Stimulated activated CD4-positive, alpha-beta T cell treated with anti-CD3 and anti-CD28 coated beads, Interleukin-1b, Interleukin-23, amount 100 ng/mL, for 24 hours (primary cell): ENCODE measurements at places on chromosomes 16 and 17.

DNA sequence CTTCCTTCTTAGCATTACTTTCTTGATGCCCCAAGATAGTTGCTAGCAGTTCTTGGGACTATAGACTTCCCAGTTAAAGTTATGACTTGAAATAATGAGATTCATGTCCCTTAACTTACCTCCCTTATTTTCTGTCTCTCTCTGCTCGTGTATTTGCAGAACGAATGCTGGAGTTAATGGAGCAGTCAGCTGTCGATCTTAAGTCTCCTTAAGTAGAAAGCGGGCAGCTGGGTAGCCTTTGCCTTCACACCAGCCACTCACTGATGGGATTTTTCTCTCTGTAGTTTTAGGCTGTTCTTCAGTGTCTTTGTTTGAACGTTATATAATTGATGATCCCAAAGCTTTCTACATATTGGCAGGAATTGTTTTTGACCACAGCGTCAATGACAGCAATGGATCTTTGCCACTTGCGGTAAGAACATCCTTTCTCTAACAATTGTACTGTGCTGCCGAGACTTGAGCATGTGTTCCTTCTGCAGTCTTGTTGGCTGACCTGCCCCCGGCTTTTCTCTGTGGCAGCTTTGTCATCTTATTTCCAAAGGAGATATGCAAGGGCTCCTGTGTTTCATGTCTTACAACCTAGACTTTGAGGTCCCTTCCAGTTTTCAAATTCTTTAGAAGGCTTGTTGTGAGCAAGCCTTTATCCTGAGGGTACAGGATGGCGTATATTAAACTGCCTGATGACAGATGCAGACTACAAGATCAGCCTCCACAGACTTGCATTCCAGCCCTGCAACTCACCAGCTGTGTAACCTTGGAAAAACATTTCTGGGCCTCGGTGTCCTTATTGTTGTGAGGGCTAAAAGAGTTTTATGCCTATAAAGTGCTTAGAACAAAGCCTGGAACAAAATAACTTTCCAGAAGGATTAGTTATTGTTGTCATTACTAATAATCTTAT is 25.1 kb upstream of the ABCA3 start:
- DNase-seq, result no peak

- DNase-seq, result no peak
Measured at GRCh38 chr16:13953501-13953900, 33.5 kb downstream of the ERCC4 start.

GRCh38 chr17:65629234-65629690 is 67.8 kb upstream of the AXIN2 start:
- DNase-seq, result no peak

DNA sequence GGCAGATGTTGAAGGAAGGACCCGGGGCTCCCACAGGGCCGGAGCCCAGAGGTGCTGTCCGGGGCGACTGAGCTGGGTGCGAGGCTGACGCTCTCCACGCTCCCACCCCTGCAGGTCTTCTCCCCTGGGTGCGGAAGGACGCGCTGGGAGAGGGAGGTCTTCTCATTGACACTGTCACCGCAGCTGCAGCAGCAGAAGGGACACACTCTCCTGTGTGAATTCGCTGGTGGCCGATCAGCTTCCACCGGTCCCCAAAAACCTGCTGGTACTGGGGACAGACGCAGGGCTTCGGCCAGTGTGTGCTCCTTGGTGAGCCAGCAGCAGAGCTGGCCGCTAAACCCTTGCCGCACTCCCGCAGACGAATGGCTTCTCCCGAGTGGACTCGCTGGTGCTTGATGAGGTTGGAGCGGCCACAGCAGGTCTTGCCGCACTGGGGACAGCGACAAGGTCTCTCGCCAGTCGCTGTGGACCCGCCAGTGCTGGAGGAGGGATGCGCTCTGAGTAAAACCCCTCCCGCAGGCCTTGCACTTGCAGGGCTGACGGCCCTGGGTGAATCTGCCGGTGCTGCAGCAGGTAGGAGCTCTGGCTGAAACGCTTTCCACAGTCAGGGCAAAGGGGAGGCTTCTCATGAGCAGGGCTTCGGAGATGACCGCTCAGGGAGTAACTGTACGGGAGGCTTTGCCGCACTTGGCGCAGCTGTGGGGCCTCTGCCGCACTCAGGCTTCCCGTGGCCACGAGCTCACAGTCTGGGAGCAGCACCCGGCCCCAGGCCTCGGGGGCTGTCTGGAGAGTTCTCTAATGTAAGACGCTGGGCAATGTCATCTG is 6.2 kb downstream of the ZNF843 start:
- no peak for DNase-seq

DNA sequence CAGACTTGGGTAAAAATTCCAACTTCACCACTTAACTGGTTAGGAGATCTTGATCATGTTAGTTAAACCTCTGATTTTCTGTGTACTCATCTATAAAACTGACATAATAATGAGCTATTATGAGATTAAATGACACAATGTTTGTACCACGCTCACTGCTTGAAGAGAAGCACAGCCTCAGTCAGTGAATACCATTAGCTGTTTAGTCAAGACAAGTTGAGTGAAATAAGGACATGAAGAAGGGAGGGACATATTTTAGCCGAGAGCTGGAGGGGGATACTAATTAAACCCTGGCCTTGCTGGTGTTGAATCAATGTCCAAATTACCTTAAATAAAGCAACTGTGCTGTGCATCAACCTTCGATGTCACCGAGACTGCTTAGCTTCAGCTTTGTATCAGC is 105.1 kb upstream of the TOX3 start:
- DNase-seq, result no peak

- DNase-seq, result no peak
Measured at GRCh38 chr16:69481901-69482341, 57.5 kb downstream of the CYB5B start.

- no peak for DNase-seq
Measured at GRCh38 chr17:66673668-66674276, 161.1 kb upstream of the CACNG5 start.

GRCh38 chr16:81275795-81276194 is 37.3 kb downstream of the BCO1 start:
- DNase-seq, result no peak

DNA sequence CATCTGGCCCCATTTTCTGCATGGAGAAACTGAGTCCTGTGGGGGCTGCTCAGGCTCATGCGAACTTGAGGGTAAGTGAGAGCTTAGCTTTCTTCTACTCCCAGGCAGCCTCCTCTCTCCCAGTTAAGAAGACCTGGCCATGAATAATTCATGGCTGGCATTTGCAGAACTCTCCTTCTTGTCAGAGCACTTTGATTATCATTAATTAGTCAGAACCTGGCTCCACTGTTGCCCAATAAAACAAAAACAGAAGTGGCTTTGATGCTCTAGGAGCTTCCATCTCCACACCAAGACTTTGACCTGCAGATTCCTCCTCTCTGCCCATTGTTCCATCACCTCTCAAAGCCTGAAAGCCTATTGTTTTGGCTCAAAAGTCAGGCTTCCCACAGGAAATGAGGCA is 45.5 kb upstream of the CDH3 start:
- DNase-seq, result no peak

DNA sequence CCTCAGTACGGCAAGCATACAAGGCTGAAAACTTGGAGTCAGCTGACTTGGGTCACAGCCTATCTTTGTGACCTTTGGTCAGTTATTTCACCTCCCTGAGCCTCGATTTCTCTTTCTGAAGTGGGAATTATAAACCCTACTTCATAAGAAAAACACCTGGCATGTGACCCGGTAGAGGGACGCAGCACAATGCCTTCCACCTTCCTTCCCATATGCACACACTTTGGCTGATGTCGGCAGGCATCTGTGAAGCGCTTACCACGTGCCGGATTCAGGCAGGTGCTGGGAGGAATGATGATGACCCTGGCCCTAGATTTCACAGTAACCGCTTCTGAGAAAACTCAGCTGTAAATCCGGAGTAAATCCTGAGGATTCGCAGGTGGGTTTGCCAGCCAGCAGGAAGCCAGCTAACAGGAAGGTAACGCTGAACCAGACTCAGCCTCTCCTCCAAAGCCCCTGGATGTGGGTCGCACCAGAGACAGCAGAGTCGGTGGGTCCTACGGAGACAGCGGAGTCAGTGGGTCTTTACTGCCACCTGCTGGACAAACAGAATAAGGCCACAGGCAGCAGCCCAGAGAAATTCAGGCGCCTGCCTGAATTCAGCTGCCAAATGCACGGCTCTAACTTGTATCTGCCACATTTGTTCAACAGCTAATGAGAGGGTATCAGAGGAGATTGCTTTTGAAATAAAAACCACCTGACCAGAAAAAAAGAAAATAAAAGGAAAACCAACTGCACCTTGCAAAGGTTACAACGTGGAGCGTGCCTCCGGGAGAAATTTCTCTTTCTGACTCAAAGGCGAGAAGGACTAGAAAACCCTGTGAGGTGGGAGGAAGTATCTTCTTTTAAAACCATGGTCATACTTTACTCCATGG is 16.6 kb downstream of the COPRS start:
- DNase-seq, result peak; percentile 43

DNA sequence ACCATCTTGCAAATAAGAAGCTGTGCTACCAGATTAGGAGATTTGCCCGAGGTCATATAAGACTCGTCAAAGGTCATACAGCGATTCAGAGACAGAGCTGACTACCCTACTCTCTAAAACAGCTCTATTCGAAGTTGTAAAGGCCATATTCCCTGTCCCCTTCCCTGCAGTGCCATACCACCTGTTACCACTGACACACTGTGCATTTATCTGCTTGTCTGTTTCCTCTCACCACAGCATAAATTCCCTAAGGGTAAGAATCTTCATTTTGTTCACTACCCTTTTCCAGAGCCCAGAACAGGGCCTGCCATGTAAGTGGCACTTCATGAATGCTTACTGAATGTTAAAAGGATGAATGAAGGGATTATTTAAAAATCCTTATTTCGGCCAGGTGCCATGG is 3.4 kb upstream of the KSR1 start:
- DNase-seq, result no peak

- DNase-seq, result no peak
Measured at GRCh38 chr17:79887451-79887991, 48.3 kb upstream of the CBX4 start.

- DNase-seq, result no peak
Measured at GRCh38 chr17:43416998-43417890, 18.5 kb downstream of the ARL4D start.

- DNase-seq, result no peak
Measured at GRCh38 chr16:88050952-88051660, 99.9 kb downstream of the BANP start.

- no peak for DNase-seq
Measured at GRCh38 chr17:5826384-5826783, 242.1 kb upstream of the NLRP1 start.

DNA sequence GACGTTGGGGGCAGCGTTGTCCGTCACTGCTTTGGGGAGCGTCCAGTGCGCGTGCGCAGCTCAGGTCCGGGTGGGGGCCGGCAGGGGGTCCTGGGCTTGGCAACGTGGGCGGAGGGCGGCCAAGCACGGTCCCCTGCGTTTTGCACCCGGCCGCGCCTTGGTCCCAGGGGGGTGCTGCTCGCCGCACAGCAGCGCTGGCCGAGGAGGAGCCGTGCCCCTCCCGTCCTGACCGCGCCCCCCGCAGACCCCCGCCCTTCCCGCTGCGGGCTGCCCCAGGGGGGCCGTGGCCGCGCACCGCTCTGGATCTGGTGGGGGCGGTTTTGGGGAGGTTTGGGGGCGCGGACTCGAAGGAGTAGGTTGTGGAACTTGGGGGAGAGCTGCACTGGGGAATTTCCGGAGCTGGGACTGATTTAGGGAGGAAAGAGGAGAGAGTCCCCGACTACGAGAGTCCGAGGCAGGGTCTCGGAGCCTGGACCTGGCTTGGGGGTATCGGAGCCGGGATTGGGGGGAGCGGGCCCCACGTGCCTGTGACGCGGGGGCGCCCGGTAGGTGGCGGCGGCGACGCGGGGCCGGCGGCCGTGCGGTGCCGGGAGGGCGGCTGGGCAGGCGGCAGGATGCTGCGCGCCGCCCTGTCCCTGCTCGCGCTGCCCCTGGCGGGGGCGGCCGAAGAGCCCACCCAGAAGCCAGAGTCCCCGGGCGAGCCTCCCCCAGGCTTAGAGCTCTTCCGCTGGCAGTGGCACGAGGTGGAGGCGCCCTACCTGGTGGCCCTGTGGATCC is at the start of gene SLC9A5:
Gene SLC9A5 (plus strand): TSS at position 579 of the 777 bp plus-strand sequence. CDS start 36 bp downstream, at position 615.
- no peak for DNase-seq

GRCh38 chr17:19753661-19754463 is 5.8 kb upstream of the ALDH3A1 start:
- DNase-seq, result no peak

DNA sequence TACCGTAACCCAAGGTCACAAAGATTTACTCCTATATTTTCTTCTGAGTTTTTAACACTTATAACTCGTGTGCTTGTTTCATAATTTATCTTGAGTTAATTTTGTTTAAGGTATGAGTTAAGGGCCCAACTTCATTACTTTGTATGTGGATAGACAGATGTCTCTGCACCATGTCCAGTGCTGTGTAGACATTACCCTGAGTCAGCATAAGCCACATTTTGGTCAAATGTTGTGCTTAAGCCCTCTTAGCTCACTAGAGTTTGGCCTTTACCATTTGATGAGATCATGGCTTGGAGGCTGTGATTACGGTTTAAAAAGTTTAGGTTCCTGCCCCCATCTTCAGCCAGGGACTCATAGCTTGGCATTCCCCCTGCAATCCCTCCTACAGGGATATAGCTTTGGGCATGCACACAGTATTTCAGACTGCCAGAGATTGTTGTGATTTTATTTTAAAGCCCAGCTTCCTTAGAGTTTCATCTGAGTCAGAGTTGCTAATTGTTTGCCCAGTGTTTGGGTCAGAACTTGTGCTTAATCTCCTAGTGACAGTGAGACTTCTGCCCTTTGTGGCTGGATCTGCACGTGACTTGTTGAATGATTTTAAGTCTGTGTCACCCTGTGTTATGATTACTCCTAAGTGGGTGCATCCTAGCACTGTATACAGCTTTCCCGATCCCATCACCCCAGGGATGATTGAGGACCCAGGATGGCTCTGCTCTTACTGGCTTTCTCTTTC is 393.1 kb downstream of the CNTNAP4 start:
- no peak for DNase-seq

DNA sequence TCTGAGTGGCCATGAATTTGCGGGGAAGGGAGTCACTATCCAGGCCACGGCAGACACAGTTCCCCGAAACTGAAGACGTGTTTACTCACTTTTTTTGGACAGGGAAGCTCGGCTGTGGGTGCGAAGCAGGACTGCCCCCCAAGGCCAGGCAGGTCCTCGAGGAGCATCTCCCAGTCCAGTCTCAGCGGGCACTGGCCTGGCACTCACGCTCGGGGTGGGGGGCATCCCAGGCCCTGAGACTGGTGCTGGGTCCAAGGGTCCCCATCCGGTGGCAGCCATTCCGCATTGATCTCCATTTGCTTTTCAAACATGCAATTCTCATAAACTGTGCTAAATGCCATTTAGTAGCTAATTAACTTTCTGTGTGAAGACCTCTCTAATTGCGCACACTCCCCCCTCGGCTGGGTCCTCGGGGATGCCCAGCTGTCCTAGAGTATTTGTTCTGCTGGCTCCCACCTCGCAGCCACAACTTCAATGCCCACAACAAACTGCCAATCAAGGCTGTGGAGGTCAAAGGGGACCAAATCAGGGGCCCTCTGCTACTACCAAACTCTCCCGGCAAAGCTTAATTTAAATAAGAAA is 50.2 kb downstream of the TBC1D16 start:
- no peak for DNase-seq
